ENCODE measurements at places on chromosomes 12 and 14. TPM values are rescaled to one million over a fixed set of nuclear protein-coding genes. Genes with fewer than 3 reads are reported as not detected.

The AMN gene
- polyA plus RNA-seq: 0.29 TPM

The TMTC1 gene
- 32.4 TPM for polyA plus RNA-seq

The KRT73 gene
- polyA plus RNA-seq: not detected

The NKX2-8 gene
- polyA plus RNA-seq: not detected

The GPR162 gene
- polyA plus RNA-seq: 17.7 TPM

The RNF212B gene
- polyA plus RNA-seq: not detected

The C14orf180 gene
- 7.6 TPM for polyA plus RNA-seq

The OTX2 gene
- polyA plus RNA-seq: not detected

The COX8C gene
- not detected for polyA plus RNA-seq

The PLEKHD1 gene
- 0.36 TPM for polyA plus RNA-seq

The TMEM119 gene
- 38.1 TPM for polyA plus RNA-seq

The ZC2HC1C gene
- 1.3 TPM for polyA plus RNA-seq

The KRT74 gene
- polyA plus RNA-seq: not detected

The KCNC2 gene
- 0.46 TPM for polyA plus RNA-seq

The NXPH4 gene
- 2.1 TPM for polyA plus RNA-seq

The EML5 gene
- polyA plus RNA-seq: 1.7 TPM

Data from muscle of back (tissue), 13 donors.